Pancreas (tissue), 10 donors: ENCODE measurements at places on chromosomes 3 and 15.

- no peak overlapping the region for H3K4me3 ChIP-seq
- no peak for DNase-seq
- no peaks in the 10 kb centered on the region for H3K36me3 ChIP-seq
- peak overlapping the region; percentile 78 for H3K27ac ChIP-seq
- H3K4me1 ChIP-seq, result peaks cover 6% of the 10 kb centered on the region
- H3K27me3 ChIP-seq, result no peaks in the 10 kb centered on the region
Measured at GRCh38 chr15:90559119-90559518, 29.4 kb downstream of the CRTC3 start.

GRCh38 chr3:12946251-12946648 is 104.9 kb upstream of the RPL32 start:
- no peak overlapping the region for H3K4me3 ChIP-seq
- H3K27ac ChIP-seq, result no peak overlapping the region
- H3K4me1 ChIP-seq, result peaks cover 5% of the 10 kb centered on the region
- no peak for DNase-seq
- no peaks in the 10 kb centered on the region for H3K36me3 ChIP-seq
- H3K27me3 ChIP-seq, result no peaks in the 10 kb centered on the region

GRCh38 chr3:126676919-126677705 is 22.2 kb upstream of the TXNRD3 start:
- no peaks in the 10 kb centered on the region for H3K27me3 ChIP-seq
- no peaks in the 10 kb centered on the region for H3K4me1 ChIP-seq
- no peak overlapping the region for H3K4me3 ChIP-seq
- no peaks in the 10 kb centered on the region for H3K36me3 ChIP-seq
- H3K27ac ChIP-seq, result no peak overlapping the region

GRCh38 chr15:41804916-41805666 is 22.8 kb upstream of the JMJD7 start:
- no peaks in the 10 kb centered on the region for H3K4me1 ChIP-seq
- no peaks in the 10 kb centered on the region for H3K27me3 ChIP-seq
- H3K36me3 ChIP-seq, result no peaks in the 10 kb centered on the region
- no peak for DNase-seq

- H3K4me1 ChIP-seq, result no peaks in the 10 kb centered on the region
- no peaks in the 10 kb centered on the region for H3K27me3 ChIP-seq
- no peaks in the 10 kb centered on the region for H3K36me3 ChIP-seq
Measured at GRCh38 chr3:29153811-29154210, 127.1 kb upstream of the RBMS3 start.

- H3K27me3 ChIP-seq, result no peaks in the 10 kb centered on the region
- H3K36me3 ChIP-seq, result no peaks in the 10 kb centered on the region
- no peak for DNase-seq
- no peak overlapping the region for H3K27ac ChIP-seq
- no peak overlapping the region for H3K4me3 ChIP-seq
- no peaks in the 10 kb centered on the region for H3K4me1 ChIP-seq
Measured at GRCh38 chr3:22671848-22672247, 531.3 kb upstream of the UBE2E2 start.

DNA sequence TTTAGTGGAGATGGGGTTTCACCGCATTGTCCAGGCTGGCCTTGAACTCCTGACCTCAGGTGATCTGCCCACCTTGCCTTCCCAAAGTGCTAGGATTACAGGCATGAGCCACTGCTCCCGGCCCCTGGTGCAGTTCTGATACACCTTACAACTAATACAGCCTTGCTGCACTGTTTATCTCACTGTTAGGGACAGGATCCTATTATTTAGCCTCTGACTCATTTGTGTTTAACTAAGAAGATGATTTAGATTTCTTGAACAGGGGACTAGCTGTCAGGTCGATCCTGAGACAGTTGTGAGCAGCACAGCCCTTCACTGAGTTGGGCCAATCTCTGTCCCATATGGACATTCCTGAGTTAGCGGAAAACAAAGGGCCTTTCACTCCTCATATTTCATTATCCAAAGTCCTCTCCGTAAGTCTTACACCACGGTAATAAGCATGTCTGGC is 19.2 kb downstream of the GYG1 start:
- no peak for DNase-seq
- no peaks in the 10 kb centered on the region for H3K27me3 ChIP-seq
- no peak overlapping the region for H3K4me3 ChIP-seq
- no peak overlapping the region for H3K27ac ChIP-seq
